T-helper 1 cell (primary cell): ENCODE measurements at places on chromosomes 2 and 18.

DNA sequence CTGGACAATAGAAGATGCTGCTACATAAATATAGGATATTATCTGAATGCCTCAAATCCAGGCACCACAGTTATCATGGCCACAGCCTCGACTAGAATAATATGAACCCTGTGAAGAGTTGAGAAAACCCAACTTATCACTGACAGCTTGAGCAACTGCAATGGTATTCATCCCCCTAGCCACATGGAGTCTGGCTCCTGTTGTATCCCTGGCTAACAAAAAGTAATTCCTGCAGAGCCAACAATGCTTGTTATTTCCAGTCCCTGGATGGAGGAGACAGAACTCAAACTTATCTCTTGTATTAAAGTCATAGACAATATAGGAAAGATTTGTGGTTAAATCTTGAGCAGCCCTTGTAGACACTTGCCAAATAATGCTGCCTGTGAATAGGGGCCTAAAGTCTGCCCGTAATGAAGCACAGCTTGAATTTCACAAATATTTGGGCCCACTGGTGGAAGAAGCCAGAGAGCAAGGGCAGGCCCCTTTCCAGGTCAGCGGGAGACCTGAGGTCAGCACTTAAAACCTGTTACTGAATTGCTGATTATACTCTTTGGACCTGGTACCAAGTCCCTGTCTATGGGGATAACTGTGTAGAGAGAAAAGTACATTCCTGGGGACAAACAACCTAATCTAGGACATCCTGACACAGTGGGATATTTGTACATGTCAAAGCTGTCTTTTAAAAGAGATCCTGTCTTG, 28.4 kb upstream of the SUCLG1 start:
- no peak for DNase-seq

DNA sequence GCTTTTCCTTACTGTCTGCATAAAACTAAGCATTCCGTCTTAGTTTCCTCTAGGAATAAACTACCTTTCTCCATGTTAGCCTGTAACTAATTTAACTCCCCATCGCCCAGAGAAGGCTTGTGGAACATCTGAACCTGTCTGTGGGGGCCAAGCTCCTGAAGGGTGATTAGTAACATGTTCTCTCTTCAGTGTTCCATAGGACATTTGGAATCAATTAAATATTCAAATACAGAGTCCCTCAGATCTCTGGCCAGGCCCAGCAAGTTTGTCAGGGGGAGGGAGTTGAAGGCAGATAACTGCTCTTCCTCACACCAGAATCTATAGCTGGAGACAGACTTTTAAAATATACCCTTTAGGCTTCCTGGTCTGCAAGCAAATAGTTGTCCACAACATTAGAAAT, 8.8 kb downstream of the RDH14 start:
- no peak for DNase-seq

- no peak for DNase-seq
These were observed 2.9 kb upstream of the LPIN2 start for GRCh38 chr18:3015851-3016250.

- no peak for DNase-seq
These were observed 1.3 kb upstream of the LYPD1 start for GRCh38 chr2:132671151-132671835.

- no peak for DNase-seq
These were observed 254.9 kb downstream of the ZNF521 start for GRCh38 chr18:25097057-25097456.

GRCh38 chr2:88123975-88124917, 3.6 kb downstream of the FABP1 start:
- DNase-seq, result no peak

- no peak for DNase-seq
These were observed 273.3 kb downstream of the TNS1 start for GRCh38 chr2:217729421-217730053.

- no peak for DNase-seq
These were observed 32.3 kb downstream of the SLC9A4 start for GRCh38 chr2:102505290-102505689.

GRCh38 chr2:137947728-137948336, 16.4 kb upstream of the HNMT start:
- DNase-seq, result no peak

DNA sequence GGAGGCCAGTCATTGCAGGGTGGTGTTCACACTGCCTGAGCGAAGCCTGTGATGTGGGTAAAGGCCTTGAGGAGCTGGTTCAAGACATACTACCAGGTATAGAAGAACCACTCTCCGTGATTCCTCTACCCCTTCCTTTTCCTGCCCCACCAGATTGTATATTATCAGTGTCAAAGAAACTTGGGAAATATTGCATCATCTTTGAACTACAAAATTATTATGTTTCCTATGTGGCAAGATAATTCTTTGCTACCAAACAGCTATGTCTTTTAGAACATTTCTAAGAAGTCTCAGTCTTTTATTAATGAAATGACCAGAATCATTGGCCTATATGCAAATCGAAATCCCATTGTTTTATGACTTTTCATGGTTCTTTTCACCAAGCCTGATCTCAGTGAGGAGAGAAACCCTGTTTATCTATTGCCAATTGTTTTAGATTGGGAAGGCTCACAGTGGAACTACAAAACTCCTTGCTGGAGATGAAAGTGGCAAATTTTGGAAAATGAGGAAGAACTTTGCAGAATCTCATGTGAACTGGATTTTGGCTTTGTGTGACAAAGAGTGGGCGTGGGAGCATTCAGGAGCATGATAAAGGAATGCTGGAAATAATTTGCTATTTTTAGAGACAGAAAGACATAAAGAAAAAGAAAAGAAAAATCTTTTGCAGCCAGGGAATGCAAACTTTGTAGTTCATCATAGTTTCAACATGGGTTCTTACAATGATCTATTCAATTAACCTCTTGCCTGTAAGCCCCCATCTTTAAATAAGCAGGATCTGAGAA, 286.9 kb downstream of the INSIG2 start:
- no peak for DNase-seq
